ENCODE measurements at places on chromosomes 16 and 17.

DNA sequence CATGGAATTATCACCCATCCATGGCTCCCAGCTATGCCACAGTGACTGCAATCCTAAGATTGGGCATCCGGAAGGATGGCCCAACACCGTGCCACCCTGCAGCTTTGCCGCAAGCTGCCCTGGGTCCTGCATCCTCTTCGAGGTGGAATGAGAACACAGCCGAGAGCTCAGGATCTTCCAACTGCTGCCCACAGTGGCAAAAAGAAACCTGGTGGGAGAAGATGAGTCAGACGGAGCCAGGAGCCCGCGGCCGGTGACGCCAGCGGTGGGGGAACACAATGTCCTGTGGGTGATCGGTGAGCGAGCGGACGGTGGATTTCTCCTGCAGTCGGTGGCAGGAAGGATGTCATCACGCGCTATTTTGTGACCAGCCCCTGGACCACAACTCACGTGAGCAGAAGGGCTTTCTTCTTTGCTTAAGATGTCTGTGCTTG is 20.1 kb downstream of the CD7 start:
- DNase-seq = peak; percentile 37

DNA sequence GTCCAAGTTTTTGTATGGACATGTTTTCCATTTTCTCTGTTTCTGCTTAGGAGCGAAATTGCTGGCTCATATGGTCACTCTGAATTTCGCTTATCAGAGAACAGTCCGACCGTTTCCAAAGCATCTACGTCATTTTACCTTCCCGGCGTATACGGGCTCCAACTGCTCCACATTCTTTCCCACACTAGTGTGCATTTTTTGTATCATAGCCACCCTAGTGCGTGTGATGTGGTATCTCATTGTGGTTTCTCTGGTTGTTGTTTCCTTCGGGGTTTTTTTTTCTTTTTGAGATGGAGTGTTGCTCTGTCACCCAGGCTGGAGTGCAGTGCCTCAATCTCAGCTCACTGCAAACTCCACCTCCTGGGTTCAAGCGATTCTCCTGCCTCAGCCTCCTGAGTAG is 31.0 kb upstream of the BHLHA9 start:
- no peak for DNase-seq

GRCh38 chr16:56897026-56897799 is 32.2 kb downstream of the SLC12A3 start:
- no peak for DNase-seq

DNA sequence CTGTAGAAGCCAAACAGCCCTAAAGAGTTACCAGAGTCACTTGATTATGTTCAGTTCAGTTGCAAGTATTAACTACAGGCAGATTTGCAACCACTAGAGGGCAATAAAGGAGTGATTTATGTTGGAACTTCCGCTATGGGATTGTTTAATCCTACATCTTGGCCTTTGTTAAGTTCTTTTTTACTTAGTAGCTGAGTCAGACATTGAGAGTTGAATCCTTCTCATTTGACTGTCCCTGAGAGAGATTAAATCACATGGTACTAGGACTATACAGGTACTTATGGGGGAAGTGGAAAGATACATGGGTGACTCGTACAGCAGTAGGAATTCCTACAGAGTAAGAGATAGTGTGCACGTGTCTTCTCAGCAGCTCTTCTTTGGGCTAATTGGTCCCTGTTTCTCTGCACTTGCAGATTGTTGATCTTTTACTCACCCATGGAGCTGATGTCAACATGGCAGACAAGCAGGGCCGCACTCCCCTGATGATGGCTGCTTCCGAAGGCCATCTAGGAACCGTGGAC is 40.3 kb downstream of the CYB561 start:
- peak; percentile 44 for DNase-seq

- no peak for DNase-seq
Measured at GRCh38 chr16:11743308-11744074, 834 bp upstream of the TXNDC11 start.

GRCh38 chr17:1111599-1112443 is 68.0 kb downstream of the ABR start:
- no peak for DNase-seq

DNA sequence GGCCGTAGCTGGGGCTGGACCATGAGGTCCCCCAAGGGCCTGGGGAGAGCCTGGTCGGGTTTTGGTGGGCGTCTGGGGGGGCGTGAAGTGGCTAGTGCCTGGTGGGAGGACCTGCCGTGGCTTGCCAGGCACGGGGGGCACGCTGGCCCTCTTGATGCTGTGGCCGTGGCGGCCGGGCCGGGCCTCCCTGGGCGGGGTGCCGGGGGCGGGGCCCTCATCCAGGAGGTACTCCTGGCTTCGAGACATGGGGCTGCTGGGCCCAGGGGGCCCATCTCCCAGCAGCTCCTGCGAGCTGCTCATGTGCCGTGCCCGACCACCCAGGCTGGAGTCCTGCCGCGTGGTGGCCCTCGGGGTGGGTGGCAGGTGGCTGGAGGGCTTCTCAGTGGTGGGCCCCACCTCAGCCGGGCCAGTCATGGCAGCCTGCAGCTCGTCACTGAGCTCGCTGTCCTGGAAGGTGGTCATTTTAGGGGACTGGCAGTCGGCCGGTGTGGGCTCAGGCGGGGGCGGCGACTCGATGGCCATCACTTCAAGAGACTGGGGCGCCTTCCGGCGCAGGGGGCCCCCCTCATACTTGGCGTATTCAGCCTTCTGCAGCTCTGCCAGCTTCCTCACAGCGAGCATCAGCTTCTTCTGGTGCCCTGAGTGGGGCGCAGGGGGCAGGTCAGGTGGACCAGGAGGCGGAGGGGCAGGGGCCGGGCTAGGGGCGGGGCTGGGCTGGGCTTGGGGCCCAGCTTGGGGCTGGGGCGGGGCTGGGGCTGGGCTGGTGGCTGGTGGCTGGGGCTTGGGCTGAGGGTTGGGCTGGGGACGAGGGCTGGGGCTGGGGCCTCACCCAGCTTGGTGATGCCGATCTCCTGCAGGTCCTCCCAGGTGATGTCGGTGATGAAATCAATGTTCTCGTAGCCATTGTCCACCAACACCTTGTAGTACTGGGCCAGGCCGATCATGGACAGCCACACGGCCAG is 15.2 kb downstream of the CASKIN1 start:
- DNase-seq = no peak

DNA sequence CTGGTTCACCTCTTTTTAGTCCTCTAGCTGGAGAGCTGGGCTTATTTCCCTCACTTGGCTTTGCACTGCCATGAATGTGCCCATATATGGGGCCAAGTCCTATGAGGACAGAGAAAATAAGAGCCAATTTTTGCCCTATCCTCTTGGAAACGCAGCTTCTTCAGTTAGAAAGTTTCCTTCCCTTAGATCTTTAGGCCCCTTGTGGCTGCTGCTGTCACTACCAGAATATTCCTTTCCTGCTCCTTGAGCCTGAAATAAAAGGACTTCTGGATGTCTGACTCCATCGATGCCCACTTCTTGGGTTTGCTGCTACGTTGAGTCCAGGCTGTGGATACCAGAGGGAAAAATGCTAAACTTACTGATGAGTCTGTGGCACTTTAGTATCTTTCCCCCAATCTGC is 487.1 kb downstream of the GRIN2A start:
- DNase-seq = no peak

DNA sequence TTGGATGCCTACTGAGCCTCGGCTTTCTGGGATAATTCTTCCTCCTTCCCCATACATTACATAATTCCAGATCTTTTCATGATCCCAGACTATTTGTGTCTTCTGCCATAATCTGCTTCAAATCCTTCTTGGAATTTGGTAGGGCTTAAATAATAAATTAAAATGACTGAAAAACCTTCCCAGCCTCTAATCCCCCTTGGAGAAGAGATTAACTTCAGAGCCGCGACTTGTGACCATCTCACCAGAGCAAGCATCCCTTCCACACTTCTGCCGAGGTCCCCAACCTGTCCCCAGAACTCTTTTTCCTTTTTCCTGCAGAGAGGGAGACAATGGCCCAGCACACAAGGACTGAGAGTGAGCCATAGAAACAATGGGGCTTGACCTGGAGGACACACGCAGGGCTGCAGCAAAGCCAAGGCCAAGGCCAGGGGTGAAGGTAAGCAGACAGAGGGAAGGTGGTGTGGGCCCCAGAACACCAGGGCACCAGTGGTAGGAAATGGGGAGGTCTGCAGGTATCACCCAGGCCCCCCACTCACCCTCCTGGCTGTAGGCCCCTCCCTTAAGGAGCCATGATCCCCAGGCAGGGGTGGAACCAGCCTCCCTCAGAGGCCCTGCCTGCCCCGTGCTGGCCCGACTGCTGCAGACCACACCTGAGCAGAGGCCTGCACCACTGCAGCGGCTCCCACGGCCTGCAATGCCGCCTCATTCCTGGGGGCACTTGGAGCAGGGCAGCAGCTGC is 9.6 kb upstream of the BCAR1 start:
- no peak for DNase-seq

DNA sequence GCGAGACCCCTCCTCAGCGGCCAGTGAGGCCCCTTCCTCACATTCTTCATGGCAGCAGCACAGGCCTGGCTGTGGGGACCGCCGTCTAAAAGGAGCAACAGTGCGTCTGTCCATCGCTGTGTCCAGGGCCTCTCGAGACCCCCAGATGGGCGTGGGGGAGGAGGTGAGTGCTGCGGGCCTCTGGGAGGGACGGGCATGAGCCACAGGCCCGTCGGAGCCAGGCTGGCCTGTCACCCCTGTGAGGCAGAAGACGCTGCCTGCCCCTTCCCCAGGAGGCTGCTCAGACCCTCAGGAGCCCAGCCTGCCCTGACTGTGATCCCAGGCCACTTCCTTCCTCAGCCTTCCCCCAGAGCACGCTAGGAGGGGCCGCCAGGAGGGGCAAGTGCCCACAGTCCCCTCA is 2.1 kb upstream of the PYCR1 start:
- no peak for DNase-seq

- DNase-seq = no peak
Measured at GRCh38 chr17:75313941-75314551, 24.8 kb upstream of the SLC25A19 start.

DNA sequence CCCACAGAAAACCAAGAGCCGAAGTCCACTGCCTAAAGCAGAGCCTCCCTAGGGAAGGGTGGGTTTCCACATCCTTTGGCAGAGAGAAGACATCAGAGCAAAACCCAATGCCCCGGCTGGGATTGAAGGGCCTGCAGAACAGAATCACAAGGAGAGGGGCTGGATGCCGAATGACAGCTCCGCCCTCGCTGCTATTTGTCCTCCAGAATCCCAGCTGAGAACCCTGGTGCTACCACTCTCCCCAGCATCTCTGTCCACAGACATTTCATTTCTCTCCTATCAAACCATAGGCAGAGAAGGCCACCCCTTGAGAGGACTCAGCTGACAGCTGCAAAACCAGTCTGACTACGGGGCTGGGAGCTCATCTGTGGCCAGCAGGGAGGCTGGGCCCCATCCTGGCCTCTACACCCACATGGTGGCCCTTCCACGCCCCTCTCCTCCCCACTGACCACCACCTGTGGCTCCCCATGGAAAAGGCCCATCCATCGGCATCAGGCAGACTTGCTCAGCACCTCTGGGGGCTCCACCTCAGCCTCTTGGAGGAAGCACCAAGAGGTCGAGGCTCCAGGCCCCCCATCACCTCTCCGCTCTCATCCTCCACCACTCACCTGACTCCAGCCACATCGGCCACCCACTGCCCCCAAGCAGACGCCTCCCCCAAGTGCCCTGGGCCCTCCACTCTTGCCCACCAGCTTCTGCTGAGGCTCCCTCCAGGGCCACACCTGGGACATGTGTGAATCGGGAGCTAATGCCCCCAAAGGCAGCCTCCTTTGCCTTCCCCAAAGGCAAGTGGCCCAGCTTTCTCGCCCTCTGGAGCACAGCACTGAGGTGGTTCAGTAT is 288.5 kb downstream of the C16orf95 start:
- DNase-seq = no peak

- no peak for DNase-seq
Measured at GRCh38 chr16:77191259-77191969, 424 bp downstream of the MON1B start.

GRCh38 chr17:37772982-37773381 is 28.1 kb upstream of the HNF1B start:
- no peak for DNase-seq

GRCh38 chr16:81748476-81749198 is 30.5 kb upstream of the PLCG2 start:
- DNase-seq = no peak

DNA sequence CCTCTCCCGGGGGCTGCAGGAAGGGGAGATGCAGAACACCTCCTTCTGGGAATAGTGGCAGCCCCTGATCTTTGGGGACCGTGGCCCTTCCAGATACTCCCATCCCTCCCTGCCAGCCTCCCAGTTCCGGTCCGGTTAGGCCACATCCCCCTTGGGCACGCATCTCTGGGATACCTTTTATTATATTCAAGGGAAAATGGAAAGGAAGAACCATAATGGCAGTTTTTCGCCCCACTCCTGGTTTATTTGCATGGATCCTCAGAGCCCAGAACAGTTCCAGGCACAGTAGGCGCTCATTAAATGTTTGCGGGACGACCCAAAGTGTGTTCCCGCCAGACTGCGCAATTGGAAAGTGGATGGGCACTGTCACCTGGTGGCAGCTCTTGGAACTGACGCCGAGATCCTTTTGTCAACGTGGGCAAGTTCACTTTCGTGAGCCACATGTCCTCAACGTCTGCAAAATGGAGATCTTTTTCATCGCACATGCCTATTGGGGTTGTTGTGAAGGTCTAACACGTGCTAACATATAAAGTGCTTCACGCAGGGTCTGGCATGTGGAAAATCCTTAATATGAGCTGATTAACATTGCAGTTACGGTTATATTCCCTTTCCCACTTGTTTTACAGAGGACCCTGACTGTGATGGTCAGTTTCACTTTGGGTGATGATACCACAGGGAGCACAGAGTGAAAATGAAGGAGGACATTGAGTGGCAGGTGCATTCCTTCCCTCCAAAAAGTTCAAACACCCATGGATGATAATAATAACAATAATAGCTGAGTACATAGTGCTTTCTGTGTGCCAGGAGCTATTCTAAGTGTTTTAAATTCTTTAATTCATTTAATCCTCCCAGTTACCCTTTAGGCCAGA is 1.7 kb upstream of the GPRC5B start:
- no peak for DNase-seq

DNA sequence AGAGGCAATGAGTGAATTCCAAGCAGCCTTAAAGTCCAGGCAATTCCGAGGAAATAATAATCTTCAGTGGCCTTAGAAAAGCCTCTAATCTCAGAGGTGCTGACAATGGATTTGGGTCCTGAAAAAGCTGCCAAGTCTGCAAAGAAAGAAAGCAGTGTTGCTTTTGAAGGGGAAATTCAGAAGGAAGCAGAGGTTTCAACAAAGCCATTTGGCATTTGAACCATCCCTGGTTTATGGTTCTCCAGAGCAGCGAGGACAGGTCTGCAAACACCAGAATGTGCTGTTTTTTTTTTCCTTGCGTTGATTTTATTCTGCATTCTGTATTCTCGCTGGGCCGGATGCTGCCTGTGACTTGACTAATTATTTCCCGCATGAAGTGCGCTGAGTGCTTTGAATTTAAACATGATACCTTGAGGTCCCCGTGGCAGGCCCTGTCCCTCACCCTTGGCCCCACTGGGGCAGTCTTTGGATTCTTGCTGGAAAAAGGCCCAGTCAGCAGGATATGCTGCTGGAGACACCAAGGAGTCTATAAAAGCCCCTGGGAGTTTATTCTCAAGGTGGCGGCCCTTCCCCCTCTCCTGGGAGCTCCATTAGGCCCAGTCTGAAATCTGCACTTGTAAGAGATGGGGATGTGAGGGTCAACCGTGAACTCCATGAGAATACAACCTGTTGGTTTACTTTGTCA is 338.3 kb downstream of the HAPSTR1 start:
- no peak for DNase-seq
